SJCRH30 (cell line): ENCODE measurements at places on chromosomes 12 and 14. TPM values are rescaled to one million over a fixed set of nuclear protein-coding genes. Genes with fewer than 3 reads are reported as not detected.

GRCh38 chr14:79916892-79917291 is 294.4 kb downstream of the DIO2 start:
- no peak for DNase-seq

GRCh38 chr12:19644571-19644970 is 205.3 kb downstream of the AEBP2 start:
- no peak for DNase-seq

DNA sequence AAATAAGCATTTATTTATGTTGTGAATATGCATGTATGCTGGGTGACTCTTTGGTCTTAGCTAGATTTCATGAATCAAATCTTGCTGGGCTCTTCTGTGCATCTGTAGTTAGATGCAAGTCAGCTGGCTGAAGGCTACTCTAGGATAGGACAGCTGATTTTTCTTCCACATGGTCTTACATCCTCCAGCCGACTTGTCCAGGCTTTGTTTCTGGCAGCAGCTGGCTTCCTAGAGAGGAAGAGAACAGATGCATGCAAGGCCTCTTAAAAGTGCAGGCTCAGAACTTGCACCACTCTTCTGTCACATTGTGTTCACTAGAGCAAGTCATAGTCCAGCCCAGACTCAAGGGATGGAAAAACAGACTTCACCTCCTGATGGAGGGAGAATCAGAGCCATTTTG is 435.4 kb upstream of the STXBP6 start:
- DNase-seq: no peak

RFLNA gene
- total RNA-seq: 56.4 and 57.2 TPM in 2 replicates

MMP17 gene
- 0.68 and 2.3 TPM in 2 replicates for total RNA-seq

- no peak for DNase-seq
Measured at GRCh38 chr14:104428860-104429259, 150.7 kb upstream of the C14orf180 start.

CAMKK2 gene
- total RNA-seq: 7.8 and 9.7 TPM in 2 replicates

GRCh38 chr14:23538050-23538718 is 13.4 kb downstream of the ZFHX2 start:
- no peak for DNase-seq

KIF26A gene
- 68.2 and 72.1 TPM in 2 replicates for total RNA-seq

DNA sequence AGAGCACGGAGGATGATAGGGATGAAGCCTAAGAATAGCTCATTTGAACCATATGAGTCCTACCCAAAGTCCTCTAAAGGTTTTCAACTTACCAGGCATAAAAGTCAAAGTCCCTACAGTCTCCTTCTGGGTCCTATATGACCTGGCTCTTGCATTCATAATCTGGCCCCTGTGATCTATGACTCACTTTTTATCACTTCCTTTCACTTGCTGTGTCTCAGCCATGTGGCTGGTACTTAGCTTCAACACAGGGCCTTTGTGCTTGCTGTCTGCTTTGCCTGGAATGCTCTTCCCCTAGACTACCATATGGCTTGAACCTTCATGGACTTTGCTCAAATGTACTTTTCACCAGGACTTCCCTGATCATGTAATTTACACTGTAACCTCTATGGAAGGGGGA is 137.6 kb upstream of the TMTC1 start:
- peak; percentile 53 for DNase-seq

- peak; percentile 72 for DNase-seq
Measured at GRCh38 chr12:6231359-6232268, 31.4 kb downstream of the CD9 start.

DNA sequence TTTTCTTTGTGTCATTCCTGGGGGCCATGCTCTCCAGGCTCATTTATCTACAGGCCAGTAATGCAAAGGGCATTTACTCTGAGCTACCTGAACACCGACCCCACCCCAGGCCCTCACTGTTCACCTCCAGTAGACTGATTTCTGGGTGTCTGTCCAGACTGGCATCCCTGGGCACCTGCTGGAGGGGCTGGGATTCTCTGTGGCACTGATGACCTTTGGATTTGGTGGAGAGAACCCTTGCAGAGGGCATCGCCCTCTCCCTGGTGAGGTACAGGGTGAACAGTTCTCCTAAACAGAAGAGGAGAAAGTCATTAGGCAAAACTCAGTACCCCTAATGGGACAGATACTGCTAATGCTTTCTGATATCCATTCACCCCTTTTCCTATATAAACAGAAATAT is 27.1 kb upstream of the RIMBP2 start:
- DNase-seq: no peak

- peak; percentile 83 for DNase-seq
Measured at GRCh38 chr14:32417956-32418552, 89.0 kb downstream of the AKAP6 start.
